Adipocyte (in vitro differentiated cells): ENCODE measurements at places on chromosomes 2 and 18.

DNA sequence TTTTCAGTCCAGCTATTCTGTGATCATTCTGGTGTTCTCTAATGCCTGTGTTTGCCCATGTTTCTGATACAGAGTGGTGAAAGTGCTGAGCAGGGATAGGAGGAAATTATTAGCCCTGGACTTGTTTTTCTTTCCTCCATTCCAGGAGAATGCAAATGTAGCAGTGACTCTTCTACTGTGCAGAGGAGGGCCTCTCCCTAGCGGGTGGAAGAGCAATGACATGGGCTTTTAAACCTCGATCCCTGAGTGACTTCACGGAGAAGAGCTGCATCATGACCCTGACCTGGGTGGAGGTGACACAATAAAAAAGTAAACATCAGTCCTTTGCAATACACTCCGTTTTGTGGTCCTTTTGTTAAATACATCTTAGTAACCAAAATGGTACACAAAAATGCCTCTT, 68.0 kb upstream of the NETO1 start:
- DNase-seq, result no peak

GRCh38 chr2:51350100-51350499, 318.2 kb upstream of the NRXN1 start:
- peak; percentile 83 for DNase-seq

DNA sequence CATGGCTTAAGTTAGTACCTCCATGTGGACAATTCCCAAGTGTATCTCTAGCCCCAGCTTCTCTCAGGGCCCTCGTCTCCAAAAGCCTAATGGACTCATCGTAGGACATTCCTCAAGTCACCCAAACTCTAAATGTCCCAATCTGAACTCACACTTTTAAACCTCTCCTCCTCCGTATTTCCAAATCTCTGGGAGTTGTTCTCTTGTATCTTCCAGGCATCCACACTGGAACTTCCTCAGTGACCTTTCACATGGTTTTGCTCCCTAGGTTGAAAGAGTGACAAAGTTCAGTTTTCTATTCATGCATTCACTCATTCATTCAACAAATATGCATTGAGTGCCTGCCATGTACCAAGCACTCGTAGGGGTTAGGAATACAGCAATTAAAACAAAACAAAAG, 220.2 kb downstream of the ALPK2 start:
- no peak for DNase-seq

GRCh38 chr18:14925281-14925709, 177.3 kb downstream of the ANKRD30B start:
- DNase-seq, result no peak

- DNase-seq, result no peak
Observed at GRCh38 chr2:127197475-127198385, 22.4 kb downstream of the CYP27C1 start.

DNA sequence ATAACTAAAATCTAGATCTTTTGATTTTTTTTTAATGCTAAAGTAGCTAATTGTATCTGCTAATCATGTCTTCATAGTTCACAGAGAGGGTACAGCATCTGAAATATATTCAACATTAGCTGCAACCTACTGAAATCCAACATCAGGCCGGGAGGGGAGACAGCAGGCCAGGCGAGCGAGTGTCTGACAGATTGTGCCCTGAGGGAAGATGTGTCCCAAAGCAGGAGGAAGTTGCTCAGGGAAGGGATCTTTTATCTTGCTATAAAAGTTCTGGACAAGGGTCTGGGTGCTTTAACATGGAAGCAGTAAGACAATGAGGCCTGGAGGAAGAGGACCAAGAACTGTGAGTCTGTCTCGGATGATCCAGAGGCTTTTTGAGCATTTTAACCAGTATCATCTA, 274.1 kb downstream of the AFF3 start:
- peak; percentile 26 for DNase-seq

GRCh38 chr2:30072250-30072842, 74.5 kb upstream of the YPEL5 start:
- peak; percentile 90 for DNase-seq

- no peak for DNase-seq
Observed at GRCh38 chr18:49214058-49214457, 246.4 kb downstream of the DYM start.

- no peak for DNase-seq
Observed at GRCh38 chr2:134152045-134153010, 101.5 kb upstream of the MGAT5 start.

DNA sequence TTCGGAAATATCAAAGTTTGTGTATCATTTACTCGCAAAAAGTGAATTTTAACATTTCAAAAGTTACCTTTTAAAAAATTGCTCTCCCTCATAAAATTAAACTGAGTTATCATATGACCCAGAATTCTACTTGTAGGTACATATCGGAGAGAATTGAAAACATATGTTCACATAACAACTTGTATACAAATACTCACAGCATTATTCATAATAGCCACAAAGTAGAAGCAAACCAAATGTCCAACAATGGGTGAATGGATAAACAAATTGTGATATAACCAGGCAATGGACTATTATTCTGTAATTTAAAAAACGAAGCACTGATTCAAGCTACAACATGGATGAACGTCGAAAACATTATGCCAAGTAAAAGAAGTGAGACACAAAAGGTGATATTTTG, 412.0 kb upstream of the TCF4 start:
- DNase-seq, result peak; percentile 68

DNA sequence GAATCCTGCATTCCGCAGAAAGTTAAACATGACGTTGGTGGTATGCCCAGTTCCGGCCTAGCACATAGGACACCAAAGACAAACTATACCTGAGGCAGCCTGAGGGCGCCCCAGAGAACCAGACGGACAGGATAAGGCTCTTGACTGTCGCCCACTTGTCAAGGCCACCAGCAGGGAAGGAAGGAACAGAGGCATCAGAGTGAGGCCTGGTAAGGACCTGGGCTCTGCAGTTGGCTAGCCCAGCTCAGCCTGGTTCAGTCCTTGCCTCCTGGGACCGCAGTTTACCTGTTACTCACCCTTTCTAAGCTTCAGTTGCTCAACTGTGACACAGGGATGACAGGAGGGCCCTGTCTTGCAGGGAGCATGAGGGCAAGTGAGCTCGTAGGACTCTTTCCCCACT, 82.1 kb downstream of the ACTR2 start:
- no peak for DNase-seq

DNA sequence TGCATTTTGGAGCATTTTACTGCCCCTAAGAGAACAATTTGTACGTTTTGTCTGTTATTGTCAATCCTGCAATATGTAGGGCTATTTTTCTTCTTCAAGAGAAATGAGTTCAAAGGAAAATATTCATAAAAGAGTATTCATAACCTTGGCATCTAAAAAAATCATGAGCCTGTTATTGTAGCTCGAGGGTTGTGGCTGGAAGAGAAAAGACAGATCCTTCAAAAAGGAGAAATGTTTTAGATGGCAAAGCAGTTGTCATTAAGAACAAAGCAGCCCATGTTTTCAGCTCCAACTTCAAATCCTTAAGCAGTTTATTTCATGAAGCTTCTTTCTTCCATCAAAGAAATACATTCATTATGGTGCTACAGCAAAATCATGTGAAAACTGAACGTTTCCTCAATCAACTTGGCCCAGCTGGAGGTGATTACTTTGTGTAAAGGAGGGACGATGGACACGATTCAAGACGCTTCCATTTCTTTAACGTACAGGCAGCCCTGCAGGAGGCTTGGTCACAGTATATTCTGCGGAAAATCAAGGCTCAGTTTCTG, 31.4 kb downstream of the QPCT start:
- no peak for DNase-seq
